Activated naive CD4-positive, alpha-beta T cell treated with anti-CD3 and anti-CD28 coated beads, Interleukin-2, amount 50 U/mL, for 16 hours (primary cell): ENCODE measurements at places on chromosomes 5 and 9.

GRCh38 chr5:1405121-1405520 lies 40.1 kb downstream of the SLC6A3 start:
- peak; percentile 3 for DNase-seq

- DNase-seq: no peak
Observed at GRCh38 chr5:90547072-90547536, 11.5 kb upstream of the ADGRV1 start.

- DNase-seq: no peak
Observed at GRCh38 chr5:111173476-111173875, 50.7 kb upstream of the CAMK4 start.

DNA sequence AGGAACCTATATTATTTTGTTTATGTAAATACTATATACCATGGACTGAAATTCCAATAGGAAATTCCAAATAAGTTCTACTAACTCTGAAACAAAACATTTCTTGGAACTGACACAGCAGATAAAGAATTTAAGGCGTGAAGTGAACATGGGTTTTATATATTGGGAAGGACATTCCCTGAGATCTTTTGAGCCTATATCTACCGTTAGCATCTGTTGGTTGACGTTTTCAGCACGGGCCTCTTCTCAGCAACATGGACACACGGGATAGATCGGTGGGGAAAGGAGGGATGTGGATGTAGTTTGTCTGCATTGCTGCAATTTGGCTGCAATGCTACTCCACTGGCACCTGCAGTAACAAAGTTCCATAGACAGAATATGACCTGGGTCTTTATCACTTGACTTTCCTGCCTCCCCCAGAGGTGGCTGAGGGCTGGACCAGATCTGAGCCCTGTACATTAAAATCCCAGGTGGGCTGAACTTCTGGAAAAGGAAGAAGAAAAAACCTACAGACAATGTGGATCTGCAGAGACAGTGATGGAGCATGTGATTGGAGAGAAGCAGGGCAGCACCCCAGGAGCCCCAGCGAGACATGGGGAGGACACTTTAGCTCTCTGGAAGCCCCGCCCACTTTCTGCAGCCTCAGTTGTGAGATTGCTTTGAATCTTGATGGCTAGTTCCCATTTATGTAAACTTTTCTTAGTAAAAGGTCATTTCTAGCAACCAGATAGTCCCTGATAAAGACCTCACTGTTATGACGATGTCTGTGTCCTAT lies 91.2 kb upstream of the CPEB4 start:
- no peak for DNase-seq

DNA sequence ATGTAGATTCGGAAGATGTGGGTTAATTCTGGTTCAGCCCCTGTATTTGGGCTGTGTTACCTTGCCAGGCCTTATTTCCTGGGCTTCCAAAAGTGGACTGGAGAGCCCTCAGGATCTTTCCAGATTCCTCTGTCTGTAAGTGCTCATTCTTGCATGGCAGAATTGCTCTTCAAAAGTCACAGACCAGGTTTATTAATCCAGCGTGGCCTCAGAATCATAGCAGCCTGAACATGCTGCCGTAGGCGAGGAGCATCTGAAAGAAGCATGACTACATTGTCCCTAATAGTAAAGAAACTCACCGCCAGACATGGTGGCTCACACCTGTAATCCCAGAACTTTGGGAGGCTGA lies 307.8 kb downstream of the GADD45G start:
- no peak for DNase-seq

DNA sequence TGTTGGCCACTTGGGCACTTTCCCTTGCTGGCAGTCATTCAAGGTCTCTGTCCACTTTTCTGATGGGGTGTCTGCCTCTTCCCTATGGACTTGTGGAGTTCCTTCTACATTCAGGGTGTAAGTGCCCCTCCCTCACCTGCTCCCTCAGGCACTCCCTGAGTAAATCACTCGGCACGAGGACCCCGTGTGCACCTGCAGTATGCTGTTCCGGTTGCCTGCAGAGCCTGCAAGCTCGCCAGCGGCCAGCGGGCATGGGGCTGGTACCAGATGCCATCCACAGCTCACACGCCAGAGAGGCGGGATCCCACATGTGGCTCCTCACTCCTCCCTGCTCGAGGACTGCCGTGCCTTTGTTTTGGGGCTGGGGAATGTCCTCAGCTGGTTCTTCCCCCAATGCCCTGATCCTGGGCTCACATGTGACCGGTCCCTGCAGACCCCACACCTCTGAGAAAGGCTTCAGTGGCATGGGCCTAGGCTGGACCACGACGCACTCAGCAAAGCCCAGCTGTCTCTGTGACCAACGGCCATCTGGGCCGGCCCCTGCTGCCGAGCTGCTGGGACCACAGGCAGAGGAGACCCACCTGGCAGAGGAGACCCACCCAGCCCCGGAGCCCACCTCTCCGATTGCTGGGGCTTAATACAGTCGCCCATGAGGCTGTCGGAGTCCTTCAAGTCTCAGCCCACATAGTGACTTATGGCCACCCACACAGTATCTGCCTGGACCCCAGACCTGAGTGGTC lies 46.1 kb upstream of the CLPTM1L start:
- DNase-seq: no peak

DNA sequence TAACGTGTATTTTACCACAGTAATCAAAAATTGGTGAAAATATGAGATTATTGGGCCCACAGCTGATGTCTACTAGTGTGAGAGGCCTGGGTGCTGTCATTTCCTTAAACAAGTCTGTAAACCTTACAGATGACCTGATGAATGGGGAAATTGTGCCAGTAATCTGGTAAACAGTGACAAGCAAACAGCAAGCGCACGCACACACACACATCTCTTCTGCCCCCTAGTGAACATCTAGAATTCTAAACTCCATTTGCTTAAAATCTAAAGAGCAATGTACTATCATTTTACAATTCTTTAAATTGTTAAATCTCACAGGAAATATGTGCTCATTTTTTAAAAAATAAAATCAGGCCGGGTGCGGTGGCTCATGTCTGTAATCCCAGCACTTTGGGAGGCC lies 7.5 kb upstream of the RAPGEF1 start:
- DNase-seq: no peak

DNA sequence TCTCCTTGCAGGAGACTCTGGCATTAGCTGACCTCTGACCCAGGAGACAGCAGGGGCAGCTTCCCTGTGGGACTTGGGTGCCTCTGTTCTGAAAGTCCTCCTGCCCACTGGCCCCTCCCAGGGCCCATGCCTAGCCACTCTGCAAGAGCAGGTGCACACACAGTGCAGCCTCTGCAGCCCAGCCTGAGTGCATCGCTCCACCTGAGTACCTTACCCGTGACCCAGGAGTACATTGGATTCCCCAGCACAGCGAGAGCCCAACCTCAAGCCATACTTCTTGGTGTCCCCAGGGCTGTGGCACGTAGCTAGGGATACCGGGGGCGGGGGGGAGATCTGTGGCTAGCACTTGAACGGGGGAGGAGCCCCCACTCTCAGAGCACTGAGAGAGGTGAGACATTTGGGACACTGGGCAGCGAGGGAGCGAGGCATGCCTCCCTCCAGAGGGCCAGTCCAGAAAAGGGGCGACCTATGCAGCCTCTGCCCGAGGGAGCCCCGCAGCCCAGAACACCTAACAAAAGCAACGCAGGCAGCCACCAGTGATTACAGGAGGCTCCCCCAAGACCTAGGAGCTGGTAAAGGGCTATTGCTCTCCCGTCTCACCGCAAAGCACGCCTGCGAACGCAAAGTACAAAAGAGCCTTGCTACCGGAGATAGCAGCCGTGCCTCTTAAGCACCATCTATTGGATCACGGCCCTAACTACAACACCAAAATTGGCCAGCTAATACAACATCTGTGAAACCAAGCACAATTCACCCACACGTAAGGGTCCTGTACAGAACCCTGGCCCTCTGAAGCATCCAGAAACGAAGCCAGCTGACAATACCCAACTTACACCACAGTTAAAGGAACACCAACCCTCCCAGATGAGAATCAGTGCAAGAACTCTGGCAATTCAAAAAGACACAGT lies 826 bp upstream of the PRDM9 start:
- DNase-seq: no peak

DNA sequence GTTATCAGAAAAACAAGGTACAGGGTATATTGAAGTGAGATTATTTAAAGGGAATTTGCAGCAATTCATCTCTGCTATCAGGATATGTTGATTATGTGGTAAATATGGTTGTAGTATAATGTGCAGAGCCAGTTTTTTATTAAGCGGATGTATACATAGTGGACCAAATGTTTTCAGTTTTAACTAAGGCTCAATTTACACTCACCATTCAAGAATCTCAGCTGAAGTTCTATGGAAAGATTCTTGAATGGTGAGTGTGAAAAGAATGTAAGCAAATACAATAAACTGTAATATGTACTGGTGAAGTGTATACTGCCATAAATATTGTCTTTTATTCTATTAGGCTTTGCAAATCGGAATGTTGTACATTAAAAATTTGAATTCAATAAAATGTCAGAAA lies 895.9 kb upstream of the CDH10 start:
- no peak for DNase-seq

DNA sequence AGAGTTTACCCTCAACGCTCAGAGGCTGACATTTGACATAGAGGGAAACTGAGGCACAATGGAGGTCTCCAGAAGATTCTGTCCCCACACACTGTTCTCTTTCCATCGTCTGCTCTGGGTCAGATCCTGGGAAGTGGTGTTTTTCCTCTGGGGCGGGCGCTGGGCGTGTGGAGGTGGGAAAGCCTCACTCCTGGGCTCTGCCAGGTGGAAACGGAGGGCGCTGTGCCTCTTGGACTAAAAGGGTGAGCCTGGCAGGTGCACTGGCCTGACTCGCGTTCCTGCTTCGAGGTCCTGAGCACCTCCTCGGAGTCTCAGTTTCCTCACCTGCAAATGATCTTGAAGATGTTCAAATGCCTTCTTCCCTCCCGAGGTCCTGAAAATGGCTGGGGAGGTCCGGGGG lies 25.7 kb upstream of the FCN1 start:
- no peak for DNase-seq
